Breast epithelium (tissue), 4 donors: ENCODE measurements at places on chromosomes 5 and 9. TPM values are rescaled to one million over a fixed set of nuclear protein-coding genes. Genes with fewer than 3 reads are reported as not detected.

TMEM232 gene
- 2.0 TPM for total RNA-seq

GRCh38 chr5:33969572-33970452 lies 14.7 kb downstream of the SLC45A2 start:
- no peak overlapping the region for H3K27ac ChIP-seq
- H3K27me3 ChIP-seq, result no peaks in the 10 kb centered on the region
- H3K4me3 ChIP-seq, result no peak overlapping the region
- no peaks in the 10 kb centered on the region for H3K4me1 ChIP-seq
- no peaks in the 10 kb centered on the region for H3K36me3 ChIP-seq

KCNMB1 gene
- total RNA-seq, result 5.1 TPM

DNA sequence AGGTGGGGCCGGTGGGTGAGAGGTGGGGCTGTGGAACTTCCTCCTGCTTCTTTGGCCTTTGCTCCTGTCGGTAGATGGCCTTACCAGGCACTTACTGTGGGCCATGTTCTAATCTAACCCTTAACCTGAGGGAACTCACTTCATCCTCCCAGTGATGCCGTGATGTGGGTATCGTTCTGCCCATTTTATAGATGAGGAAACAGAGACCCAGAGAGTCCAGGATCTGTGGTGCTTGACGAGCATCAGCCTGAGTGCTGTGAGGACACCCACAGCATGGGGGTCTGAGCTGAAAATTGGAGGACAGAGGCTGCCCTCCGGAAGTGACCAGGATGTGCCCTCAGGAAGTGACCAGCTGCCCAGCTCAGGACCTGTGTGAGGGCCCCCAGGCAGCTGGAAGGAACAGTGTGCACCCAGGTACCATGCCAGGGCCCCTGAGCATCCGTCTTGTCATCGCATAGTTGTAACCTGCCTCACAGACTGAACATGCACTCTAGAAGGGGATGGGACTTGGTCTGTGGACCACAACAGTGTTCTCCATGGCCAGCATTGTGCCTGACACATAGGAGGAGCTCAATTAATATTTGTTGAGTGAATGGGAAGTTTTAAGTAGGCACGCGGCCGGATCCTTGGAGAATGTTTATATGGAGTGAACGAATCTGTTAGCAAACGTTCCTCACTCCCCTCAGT lies 8.5 kb downstream of the NEK6 start:
- DNase-seq, result no peak
- H3K4me1 ChIP-seq, result peaks cover 22% of the 10 kb centered on the region
- H3K27me3 ChIP-seq, result no peaks in the 10 kb centered on the region
- H3K4me3 ChIP-seq, result no peak overlapping the region

LCN9 gene
- total RNA-seq, result 0.64 TPM

ORM2 gene
- total RNA-seq, result 1.6 TPM

- no peak overlapping the region for H3K4me3 ChIP-seq
- H3K27me3 ChIP-seq, result no peaks in the 10 kb centered on the region
- H3K27ac ChIP-seq, result no peak overlapping the region
- no peaks in the 10 kb centered on the region for H3K36me3 ChIP-seq
These were observed 66.6 kb upstream of the SPATA31D4 start for GRCh38 chr9:81861644-81862043.

- H3K27me3 ChIP-seq, result no peaks in the 10 kb centered on the region
- no peaks in the 10 kb centered on the region for H3K36me3 ChIP-seq
- no peak for DNase-seq
- no peak overlapping the region for H3K4me3 ChIP-seq
- H3K27ac ChIP-seq, result no peak overlapping the region
These were observed 269.5 kb downstream of the ARHGEF28 start for GRCh38 chr5:73895471-73895870.
